CD4-positive, alpha-beta T cell treated with Interleukin-6 for 4 hours (primary cell): ENCODE measurements at places on chromosomes 4 and X.
A peak's percentile ranks its signal among the peaks of the same experiment; 100 is the strongest.

- DNase-seq: no peak
Measured at GRCh38 chrX:38657562-38657961, 96.2 kb downstream of the TSPAN7 start.

GRCh38 chr4:163157157-163157556 is 9.5 kb downstream of the NAF1 start:
- no peak for DNase-seq

DNA sequence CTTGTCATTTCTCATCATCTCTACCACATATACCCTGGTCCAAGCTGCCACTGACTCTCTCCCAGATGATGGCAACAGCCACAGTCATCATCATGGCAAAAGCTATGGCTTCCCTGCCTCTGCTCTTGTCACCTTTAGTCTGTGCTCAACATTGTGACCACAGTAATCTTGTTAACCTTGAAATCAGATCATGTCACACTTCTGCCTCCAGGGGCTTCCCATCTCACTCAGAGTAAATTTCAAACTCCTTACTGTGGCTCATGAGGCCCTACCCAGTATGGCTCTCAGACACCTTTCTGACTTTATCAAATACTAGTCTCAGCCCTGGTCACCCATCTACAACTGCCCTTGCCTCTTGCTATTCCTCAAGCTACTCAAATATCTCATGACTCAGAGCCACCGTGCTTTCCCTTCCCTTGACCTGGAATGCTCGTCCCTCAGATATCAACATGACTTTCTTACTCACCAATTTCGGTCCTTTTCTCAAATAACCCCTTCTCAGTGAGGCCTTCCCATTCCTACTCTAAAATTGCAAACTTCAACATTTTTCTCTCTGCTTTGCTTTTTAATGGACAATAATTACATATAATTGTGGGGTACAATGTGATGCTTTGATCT is 41.1 kb upstream of the STIM2 start:
- no peak for DNase-seq

DNA sequence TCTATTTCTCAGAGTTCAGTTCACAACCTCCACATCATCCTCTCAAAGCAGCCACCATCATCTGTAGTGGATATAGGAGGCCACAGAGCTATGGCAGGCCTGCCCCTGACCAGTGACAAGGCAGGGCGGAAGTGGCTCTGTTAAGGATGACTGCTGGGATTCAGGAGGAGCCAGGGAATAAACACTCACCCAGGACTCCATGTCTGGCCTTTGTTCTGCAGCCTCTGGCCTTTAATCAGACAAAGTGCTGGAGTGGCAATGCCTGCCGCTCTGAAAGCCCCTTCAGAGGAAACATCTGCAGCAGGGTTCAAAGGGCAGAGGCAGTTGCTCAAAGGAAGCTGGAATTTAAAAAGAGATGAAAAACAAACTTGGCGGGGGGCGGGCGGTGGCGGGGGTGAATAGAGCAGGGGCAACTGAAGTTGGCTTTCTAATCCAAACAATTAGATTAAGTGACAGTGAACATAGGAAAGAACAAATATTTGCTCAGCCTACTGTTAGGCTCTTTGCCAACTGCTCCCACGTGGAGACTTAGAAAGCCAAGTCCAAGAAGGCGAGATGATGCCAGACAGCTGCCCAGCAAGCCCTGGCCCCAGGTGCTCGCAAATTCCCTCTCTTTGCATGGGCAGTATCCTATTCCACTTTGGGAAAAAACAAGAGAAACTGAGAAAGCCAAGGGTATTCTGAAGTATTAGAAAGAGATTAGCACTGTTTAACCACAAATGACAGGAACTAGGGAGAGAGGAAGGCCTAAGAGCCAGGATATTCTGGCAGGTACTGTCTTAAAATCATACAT is 5.5 kb downstream of the MPP1 start:
- DNase-seq: no peak

DNA sequence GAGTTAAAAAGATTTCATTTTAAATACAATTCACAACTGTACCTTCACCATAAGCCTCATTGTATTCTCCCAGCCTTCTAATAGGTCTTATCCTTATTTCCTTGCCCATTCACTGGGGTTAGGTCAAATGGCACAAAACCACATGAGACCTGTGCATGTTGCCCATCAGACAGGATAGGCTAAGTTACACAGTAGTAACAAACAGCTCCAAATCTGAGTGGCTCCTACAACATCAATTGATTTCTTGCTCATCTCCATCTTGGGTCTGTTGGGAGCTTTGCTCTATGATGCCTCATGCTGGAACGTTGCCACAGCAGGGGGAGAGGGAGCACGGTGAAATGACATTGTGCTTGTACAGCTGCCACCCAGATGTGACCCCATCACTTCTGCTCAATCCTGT is 70.6 kb downstream of the DHX15 start:
- no peak for DNase-seq

DNA sequence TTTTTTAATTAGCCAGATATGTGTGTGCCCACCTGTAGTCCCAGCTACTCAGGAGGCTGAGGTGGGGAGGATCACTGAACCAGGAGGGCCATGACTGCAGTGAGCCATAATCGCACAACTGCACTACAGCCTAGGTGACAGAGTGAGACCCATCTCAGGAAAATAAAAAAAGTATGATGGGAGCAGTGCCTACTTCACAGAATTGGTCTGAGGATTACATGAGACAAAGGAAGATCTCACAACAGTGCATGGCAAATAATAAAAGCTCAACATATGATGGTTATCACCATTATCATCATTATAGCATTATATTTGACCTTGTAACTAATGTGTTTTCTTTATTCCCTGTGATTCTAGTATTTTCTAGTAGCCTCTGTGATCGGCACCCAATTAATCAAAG is 19.9 kb upstream of the DCHS2 start:
- DNase-seq: no peak

DNA sequence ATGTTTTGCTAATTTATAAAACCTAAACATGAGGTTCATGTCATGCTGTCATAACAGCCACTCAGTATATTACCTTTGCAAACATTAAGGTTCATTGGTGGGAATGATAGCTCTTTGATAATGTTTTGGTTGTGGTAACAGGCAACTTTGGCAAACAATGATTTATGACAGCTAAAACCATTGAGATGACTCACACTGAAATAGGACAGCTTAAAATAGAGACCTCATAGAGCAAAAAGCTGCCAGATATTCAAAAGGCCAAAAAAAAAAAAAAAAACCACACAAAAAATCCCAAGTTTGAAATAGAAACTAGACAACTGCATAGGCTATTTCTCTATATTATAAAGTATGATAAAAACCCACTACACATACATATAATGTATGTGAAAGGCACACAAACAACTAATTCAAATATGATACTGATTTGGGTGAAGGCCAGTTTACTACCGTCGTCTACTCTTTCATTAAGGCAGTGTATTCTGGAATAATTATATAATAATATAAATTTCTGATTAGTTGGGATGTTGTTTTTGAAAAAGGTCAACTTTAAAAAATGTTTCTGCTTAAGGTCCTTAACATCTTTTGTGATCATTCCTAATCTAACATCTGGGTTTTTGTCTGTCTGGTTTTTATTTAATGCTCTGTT is 646.0 kb upstream of the PITX2 start:
- DNase-seq: no peak

DNA sequence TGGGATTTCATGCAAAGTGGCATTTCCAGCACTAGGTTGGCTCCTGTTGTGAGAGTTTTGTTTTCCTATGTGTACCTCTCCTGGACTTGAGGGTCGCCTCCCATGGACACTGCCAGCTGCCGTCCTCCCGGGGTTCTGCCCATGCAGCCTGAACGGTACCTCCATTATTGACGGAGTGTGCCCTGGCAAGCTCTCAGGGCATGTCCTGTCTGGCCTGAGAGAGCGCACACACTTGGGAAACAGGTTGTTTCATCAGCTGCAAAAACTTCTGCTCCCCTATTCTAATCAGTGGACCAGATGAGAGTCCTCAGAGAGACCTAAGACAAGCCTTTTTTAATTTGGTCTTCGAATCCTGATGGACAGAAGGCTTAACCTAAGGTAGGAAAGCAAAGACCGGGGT is 56.6 kb upstream of the HOPX start:
- DNase-seq: no peak

- no peak for DNase-seq
Measured at GRCh38 chrX:151975228-151975593, 735 bp upstream of the GABRE start.

DNA sequence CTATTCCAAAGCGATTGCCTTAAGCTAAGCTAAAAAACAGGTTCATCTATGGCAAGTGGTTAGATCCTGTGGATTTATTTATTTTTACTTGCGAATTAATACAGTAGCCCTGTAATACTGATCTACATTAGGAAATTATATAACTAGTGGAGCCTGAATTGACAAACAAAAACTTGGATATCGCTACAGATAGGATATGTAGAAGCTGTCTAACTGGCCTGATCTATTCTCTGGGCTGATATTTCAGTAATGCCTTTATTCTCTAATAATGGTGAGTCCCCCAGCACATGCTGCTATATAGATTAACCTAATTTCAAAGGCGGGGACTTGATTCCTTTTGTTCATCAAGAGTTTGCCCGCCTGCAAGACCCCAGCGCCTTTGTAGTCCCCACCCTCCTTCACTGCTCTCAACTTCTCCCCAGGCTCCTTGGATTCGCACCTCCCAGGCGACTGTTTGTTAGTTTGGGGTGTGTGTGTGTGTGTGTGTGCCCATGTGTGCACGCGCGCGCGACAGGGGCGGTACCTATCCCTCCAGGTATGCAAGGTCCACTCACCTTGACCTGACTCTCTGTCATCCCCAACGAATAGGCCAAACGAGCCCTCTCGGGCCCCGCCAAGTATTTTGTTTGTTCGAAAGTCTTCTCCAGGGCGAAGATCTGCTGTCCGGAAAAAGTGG is 3.8 kb downstream of the NKX6-1 start:
- no peak for DNase-seq

DNA sequence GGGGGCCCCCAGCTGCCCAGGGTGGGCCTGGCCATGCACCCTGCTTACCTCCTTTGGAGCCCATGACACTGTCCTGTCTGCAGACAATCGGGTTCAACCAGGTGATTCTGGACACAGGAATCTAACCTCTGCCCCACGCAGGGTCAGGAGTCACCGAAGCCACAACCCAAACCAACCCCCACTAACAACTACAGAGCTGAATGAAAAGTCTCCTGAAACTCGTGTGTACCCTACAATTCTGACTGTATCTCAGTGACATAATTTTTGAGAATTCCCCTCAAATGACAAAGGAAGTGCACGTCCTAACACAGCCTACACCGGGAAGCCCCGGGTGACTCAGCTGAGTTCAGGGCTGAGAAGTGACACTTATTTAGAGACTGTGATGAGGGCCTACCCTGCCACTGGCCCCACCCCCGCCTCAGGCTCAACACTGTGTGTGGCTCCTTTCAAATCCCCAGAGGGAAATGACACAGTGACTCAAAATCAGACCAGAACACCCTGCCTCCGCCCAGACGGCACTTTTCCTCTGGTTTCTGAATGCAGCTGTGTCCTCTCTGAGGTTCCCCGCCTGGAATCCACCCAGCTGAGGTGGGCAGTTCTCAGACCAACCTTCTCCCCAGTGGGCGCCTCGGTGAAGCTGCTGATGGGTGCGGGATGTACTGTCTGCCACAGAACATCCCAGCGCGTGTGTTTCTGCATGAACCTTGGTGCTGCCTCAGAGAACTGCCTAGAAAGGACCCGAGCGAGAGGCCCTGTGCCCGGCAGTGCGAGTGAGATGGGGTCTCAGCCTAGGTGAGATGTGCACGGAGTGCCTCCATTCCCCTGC is 9.9 kb downstream of the TNIP2 start:
- peak; percentile 88 for DNase-seq

GRCh38 chr4:158492391-158492790 is 29.3 kb upstream of the RXFP1 start:
- DNase-seq: no peak

- no peak for DNase-seq
Measured at GRCh38 chr4:36325499-36325898, 44.1 kb downstream of the DTHD1 start.

DNA sequence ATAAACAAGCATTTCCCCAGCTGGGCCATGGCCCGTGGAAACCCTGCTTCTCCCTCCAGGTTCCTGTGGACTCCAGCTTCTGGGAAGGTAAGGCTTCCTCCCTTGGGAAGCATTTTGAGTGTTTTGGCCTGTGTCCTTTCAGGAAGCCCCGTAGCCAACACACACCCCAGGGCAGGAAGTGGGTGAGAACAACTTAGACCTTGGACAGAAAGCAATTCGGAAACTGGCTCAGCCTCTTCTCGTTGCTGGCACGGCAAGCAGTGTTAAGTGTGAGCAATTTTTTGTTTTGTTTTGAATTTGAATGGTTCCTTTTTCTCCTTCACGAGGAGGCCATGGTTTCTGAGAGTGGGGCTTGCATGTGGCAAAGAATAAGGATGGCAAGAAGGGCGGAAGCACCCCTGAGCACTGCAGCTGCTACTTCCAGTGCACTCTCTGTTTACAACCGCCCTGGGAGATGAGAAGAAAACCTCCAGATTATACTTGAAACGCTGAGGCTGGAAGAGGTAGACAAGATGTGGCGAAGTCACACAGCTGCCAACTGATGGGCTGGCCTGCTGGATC is 14.1 kb upstream of the CYTL1 start:
- no peak for DNase-seq

DNA sequence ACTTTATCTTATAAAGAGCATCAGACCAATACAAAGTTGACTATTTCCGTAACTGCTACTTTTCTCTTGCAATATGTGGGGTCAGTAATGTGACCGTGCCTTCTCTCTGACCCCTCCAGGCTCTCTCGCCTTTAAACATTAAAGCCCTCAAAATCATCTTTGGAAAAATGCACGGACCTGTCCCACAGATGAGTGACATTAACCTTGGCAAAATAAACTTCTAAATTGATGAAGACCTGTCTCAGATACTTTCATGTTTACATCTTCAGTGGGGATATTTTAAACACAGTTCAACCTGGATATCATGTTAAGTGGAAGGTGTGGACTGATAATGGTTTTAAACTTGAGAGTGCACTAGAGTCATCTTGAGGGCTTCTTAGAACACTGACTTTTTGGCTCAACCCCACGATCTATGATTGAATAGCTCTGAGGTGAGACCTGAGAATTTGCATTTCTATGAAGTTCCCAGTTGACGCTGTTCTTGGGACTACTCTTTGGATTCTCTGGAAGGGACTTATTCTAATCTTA is 26.7 kb upstream of the CXCL3 start:
- no peak for DNase-seq

- no peak for DNase-seq
Measured at GRCh38 chrX:6225911-6226595, 2.6 kb downstream of the NLGN4X start.

- no peak for DNase-seq
Measured at GRCh38 chr4:123325241-123325681, 71.3 kb upstream of the SPRY1 start.

GRCh38 chrX:13471269-13471668 is 98.1 kb upstream of the EGFL6 start:
- DNase-seq: no peak

GRCh38 chr4:40559585-40560465 is 69.8 kb downstream of the RBM47 start:
- no peak for DNase-seq

- DNase-seq: no peak
Measured at GRCh38 chr4:8704632-8705031, 112.1 kb downstream of the CPZ start.

- no peak for DNase-seq
Measured at GRCh38 chr4:77199701-77200100, 42.7 kb downstream of the CCNG2 start.

- no peak for DNase-seq
Measured at GRCh38 chr4:71663780-71664179, 120.1 kb downstream of the GC start.

- DNase-seq: no peak
Measured at GRCh38 chrX:133638285-133638684, 223.0 kb upstream of the GPC4 start.
